ENCODE measurements at places on chromosomes 1 and 21.

DNA sequence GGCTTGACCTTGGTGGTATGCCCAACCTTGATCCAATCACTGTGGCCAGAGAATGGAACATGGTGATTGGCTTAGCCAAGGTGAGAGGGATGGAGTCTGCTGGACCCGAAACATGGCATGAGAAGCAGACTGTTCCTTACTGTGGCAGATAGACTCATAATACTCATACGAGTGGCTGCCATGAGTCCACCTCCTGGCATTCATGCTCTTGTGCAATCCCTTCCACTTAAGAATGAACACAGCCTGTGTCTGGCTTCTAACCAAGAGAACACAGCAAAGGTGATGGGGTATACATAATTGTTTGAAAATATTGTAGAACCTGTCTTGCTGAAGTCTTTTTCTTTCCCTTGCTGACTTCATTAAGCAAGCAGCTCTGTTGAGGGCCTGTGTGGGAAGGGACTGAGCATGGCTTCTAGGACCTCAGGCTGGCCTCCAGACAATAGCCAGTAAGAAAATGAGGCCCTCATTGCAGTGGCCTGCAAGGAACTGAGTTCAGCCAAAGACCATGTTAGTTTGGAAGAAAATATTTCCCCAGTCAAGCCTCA is 85.9 kb downstream of the ZNF281 start:
- DNase-seq = no peak

- no peak for DNase-seq
These were observed 14.7 kb downstream of the PDXK start for GRCh38 chr21:43733529-43734071.

GRCh38 chr1:2226525-2227345 is 1.4 kb upstream of the SKI start:
- no peak for DNase-seq

GRCh38 chr1:150963321-150964163 is 11.1 kb downstream of the CERS2 start:
- no peak for DNase-seq

GRCh38 chr1:50488356-50488755 is 65.1 kb upstream of the DMRTA2 start:
- no peak for DNase-seq

DNA sequence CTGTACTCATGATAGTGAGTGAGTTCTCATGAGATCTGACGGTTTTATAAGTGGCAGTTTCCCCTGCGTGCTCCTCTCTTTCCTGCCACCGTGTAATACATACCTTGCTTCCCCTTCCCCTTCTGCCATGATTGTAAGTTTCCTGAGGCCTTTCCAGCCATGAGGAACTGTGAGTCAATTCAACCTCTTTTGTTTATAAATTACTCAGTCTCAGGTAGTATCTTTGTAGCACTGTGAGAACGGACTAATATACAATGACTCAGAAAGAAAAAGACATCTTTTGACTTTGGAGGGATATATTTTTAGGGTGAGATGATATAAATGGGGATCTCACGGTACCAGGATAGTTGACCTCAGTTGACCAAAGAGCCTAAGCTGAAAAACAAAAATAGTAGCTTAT is 74.7 kb upstream of the BACH1 start:
- no peak for DNase-seq

DNA sequence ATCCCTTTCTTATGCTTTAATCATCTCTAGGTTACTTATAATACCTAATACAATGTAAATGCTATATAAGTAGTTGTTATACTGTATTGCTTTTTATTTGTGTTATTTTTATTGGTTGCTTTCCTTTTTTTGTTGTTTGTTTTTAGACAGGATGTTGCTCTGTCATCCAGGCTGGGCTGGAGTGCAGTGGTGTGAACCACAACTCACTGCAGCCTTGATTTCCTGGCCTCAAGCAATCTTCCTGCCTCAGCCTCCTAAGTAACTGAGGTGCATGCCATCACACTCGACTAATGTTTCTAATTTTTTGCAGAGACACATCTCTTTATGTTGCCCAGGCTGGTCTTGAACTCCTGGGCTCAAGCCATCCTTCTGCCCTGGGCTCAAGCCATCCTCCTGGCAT is 26.9 kb downstream of the KRTAP19-8 start:
- DNase-seq = no peak

DNA sequence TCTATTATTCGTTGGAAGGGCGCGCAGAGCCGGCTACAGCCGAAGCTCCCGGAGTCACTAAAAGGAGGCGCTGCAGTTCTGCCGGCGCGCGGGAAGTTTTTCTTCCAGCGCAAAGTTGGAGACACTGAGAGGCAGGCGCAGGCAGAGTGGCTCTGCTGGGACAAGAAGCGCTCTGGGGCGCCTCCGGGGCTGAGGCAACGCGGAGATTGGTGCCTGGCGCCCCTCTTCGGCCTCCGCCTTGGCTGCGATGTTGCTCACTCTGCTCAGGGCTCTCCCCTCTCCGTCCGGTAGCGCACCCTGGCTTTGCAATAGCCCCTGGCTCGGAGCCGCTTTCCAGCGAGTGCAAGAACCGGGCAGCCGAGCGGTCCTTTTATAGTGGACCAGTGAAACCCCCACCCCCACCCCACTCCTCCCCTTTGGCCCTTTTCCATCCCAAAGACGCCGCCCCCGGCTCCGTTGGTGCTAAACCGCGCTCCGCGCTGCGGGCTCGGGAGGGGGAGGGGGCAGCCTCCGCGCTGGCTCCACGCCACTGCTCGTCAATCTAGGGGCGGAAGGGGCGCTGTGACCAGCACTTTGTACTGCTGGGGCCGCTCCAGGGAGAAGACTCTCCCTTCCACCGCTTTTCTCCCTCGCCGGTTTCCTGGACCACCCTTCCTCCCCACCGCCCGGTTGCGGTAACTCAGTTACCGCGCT is at the start of gene ADAMTS1:
TSS of gene ADAMTS1 (minus strand) at position 344 of the 693 bp plus-strand sequence. CDS start 455 bp downstream, outside the sequence.
- DNase-seq = no peak

GRCh38 chr1:230065571-230065970 is 1.5 kb upstream of the GALNT2 start:
- no peak for DNase-seq

DNA sequence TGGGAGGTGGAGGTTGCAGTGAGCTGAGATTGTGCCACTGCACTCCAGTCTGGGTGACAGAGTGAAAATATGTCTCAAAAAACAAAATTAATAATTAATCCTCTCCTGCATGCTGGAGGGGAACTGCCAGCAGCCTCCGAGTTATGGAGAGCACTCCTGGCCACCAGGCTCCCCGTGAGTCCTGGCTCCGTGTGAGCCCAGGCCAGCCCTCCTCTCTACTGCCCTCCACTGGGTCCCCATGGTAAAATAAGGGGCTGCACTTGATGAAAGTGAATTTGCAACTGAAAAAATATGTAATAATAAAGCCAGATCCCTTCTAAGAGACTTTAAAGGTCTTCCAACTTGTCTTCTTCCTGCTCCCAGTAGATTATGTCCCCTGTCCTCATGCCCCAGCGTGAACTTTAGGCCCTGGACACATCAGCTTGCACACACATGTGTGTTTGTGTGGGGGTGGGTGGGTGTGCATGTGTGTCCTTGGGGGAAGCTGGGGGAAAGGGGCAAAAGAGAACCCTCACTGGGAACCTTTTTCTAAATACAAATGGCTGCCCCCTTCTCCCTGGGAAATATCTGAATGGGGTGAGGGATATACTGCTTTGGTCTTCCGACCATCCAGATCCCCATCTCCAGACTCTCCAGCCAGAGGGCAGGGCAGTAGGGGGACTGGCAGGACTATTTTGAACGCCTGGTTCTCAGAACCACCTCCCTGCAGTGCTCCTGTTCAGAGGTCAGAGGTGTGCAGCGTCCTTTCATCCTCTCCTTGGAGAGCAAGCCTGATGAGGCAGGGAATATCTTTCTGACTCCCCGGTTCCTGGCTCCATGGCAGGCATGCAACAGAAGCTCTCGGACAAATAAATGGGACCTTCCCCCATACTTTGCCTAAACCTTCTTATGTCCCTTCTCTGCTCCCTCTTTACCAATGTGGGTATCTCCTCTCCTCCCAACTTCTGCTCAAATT is 26.2 kb downstream of the NEK2 start:
- no peak for DNase-seq

- DNase-seq = no peak
These were observed 144.1 kb downstream of the CDC42BPA start for GRCh38 chr1:227174164-227174563.

- DNase-seq = no peak
These were observed 43.2 kb downstream of the LRRC71 start for GRCh38 chr1:156963621-156964020.
